ENCODE measurements at places on chromosomes 6 and 20. TPM values are rescaled to one million over a fixed set of nuclear protein-coding genes. Genes with fewer than 3 reads are reported as not detected.

DNA sequence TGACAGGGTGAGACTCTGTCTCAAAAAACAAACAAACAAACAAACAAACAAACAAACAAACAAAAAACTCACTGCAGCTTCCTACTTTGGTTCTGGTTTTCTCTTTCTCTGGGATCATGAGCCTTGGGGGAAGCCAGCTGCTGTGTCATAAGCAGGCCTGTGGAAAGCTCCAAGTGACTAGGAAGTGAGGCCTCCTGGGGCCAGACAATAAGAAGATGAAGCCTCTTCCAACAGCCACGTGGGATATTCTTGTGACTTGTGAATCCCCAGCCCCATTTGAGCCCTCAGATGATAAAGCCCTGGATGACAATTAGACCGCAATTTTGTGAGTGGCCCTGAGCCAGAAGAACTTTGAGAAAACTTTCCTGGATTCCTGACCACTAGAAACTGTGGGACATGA lies 11.4 kb downstream of the HLA-A start:
- 0 out of 2 replicates have a peak, but pooled peaks cover 4% of the 10 kb centered on the region for H3K27me3 ChIP-seq
- H3K36me3 ChIP-seq: no peaks in the 10 kb centered on the region
- no peak for DNase-seq
- no peak overlapping the region for H3K4me3 ChIP-seq
- H3K4me1 ChIP-seq: 0 out of 3 replicates have a peak, but pooled peaks cover 2% of the 10 kb centered on the region

GRCh38 chr6:127522714-127523113 lies 3.6 kb upstream of the MTCL3 start:
- H3K4me1 ChIP-seq: no peaks in the 10 kb centered on the region
- DNase-seq: no peak
- no peak overlapping the region for H3K27ac ChIP-seq
- peaks cover 10% of the 10 kb centered on the region for H3K27me3 ChIP-seq
- no peaks in the 10 kb centered on the region for H3K36me3 ChIP-seq

GRCh38 chr6:110563711-110564110 lies 87.3 kb upstream of the SLC22A16 start:
- no peak overlapping the region for H3K4me3 ChIP-seq
- peaks cover 29% of the 10 kb centered on the region for H3K27me3 ChIP-seq
- no peak overlapping the region for H3K27ac ChIP-seq
- no peaks in the 10 kb centered on the region for H3K36me3 ChIP-seq
- H3K4me1 ChIP-seq: no peaks in the 10 kb centered on the region

GRCh38 chr6:26173836-26174145 lies 86.6 kb downstream of the HFE start:
- peaks cover 6% of the 10 kb centered on the region for H3K36me3 ChIP-seq
- H3K4me3 ChIP-seq: peak overlapping the region; percentile 30
- H3K27ac ChIP-seq: peak overlapping the region; percentile 79
- H3K27me3 ChIP-seq: no peaks in the 10 kb centered on the region

DNA sequence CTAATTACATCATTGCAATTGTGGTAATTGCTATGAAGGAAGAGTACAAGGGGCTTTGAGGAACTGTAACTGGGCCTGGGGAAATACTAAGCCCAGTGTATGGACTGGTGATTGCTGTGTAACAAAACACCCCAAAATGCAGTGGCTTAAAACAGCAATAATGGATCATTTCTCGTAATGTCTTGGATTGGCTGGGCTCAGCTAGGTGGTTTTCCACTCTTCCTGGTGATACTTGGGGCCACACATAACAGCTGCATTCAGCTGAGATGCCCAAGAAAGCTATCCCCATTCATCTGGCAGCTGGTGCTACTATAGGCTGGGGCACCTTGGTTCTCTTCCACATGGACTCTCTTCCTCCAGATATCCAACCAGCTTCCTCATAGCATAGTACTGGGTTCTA lies 150.3 kb downstream of the EYA2 start:
- H3K4me1 ChIP-seq: peaks cover 16% of the 10 kb centered on the region
- H3K4me3 ChIP-seq: no peak overlapping the region
- no peak for DNase-seq
- no peak overlapping the region for H3K27ac ChIP-seq
- H3K36me3 ChIP-seq: no peaks in the 10 kb centered on the region
- peaks cover 17% of the 10 kb centered on the region for H3K27me3 ChIP-seq

TSPO2 gene
- total RNA-seq: not detected

GPR6 gene
- not detected for total RNA-seq

PPP1R14C gene
- 14.1 TPM for total RNA-seq

RSPH9 gene
- not detected for total RNA-seq
